ENCODE measurements at places on chromosomes 5 and 9. TPM values are rescaled to one million over a fixed set of nuclear protein-coding genes. Genes with fewer than 3 reads are reported as not detected.
A peak's percentile ranks its signal among the peaks of the same experiment; 100 is the strongest.

DNA sequence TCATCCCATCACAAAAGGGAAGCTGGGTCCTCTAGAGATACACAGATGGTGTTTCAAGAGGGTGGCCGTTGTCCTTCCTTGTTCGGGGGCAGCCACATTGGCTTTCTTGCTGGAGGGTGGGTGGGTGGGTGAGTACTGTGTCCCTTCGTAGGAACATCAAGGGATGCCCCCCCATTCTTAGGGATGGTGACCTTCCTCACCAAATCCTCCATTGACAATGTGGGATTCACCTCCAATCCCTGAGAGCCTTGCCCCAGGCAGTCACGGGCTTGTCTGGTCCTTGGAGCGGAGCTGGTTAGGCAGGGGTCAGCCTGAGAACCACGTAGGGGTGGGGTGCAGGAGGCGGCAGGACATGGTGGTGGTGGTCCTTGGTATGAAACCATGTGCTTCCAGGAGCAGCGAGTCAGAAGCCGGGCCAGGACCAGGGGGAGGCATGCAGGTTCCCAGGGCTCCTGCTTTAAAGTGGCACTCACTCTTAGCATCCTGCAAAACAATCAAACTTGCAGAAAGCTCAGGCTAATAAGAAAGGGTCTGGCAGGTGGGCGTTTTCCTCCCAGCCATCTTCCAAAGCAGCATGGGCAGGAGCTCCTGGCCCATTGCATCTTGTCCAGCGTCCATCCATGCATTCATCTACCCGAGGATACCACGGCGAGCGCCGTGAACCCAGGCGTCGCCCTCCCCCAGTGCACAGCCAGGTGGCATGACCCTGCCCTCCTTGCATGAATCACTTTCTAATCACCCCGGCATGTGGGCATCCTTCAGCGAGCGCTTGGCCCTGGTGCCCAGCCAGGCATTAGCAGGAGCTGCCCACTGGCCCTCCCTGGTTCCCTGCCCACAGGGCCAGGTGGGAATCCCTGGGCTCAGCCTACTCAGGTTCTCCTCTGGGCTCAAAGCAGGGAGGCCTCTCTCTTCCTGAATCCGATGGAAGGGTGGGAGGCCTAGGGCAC, 76.4 kb downstream of the NTNG2 start:
- no peak for DNase-seq

DNA sequence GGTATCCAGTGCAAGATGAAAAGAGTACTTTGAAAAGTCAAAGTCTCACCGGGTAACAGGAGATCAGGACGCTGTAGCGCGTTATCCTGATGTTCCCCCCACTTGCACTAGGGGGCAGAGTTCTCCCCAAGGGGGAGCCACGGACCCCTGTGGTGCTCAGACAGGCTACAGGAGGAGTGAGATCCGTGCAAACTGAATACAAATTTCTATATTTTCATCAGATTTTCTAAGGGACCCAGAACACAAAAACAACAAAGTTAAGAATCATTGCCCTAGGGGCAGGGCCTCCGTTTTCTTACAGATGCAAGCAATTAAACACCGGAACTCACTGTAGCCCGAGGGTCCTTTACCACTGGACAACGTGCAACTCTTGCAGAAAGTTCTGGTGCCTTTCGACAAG, 2.0 kb downstream of the MYO10 start:
- DNase-seq: peak; percentile 87

DNA sequence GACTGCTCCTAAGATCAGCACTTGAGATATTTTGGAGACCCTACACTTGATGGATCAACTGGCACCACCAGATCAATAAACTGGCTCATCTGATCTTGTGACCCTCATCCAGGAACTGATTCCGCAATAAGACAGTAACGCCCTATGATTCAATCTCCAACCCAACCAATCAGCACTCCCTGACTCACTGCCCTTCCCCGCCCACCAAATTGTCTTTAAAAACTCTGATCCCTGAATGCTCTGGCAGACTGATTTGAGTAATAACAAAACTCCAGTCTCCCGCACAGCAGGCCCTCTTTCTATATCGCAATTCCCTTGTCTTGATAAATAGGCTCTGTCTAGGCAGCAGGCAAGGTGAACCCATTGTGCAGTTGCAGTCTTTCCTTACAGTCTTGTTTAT, 677.0 kb downstream of the LRRC70 start:
- peak; percentile 45 for DNase-seq

NELFB gene
- 78.8 TPM for total RNA-seq

PCDHA7 gene
- not detected for total RNA-seq

DNA sequence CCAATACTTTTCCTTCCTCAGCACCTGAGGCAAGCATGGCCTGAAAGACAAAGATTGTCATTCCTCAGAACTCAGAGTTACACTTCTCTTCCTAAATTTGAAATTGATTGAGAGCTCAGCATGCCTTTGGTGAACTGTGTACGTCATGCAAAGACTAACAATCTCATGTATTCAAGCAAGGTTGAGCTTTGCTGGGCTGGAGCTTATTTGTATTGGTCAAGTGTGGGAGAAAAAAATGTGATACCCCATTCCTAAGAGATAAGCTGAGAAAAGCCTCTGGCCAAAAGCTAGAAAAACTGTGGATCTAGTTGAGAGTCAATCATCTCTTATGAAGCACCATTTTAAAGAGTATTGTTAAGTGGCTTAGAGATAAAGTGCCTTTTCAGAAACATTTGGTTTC, 392.2 kb downstream of the RASEF start:
- no peak for DNase-seq

Data from HT1080 (cell line).